ENCODE measurements at places on chromosomes 4 and X.

DNA sequence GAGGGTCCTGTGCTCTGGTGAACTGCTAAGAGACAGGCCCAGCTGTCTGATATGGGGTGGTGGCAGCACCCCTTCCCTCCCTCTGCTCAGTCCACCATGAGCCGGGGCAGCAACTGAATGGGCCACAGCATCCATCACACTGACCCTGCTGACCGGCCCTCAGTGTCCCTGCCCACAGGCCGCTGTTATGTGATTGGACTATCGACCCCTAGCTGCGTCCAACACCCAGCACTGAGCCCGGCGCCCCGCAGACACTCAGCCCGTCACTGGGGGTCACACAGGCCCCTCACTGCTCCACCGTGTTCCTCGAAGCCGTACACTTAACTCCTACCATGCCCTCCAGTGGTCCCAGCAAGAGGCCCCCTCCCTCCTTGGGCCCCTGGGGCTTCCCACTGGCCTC lies 88.8 kb upstream of the PSAPL1 start:
- no peak for DNase-seq

DNA sequence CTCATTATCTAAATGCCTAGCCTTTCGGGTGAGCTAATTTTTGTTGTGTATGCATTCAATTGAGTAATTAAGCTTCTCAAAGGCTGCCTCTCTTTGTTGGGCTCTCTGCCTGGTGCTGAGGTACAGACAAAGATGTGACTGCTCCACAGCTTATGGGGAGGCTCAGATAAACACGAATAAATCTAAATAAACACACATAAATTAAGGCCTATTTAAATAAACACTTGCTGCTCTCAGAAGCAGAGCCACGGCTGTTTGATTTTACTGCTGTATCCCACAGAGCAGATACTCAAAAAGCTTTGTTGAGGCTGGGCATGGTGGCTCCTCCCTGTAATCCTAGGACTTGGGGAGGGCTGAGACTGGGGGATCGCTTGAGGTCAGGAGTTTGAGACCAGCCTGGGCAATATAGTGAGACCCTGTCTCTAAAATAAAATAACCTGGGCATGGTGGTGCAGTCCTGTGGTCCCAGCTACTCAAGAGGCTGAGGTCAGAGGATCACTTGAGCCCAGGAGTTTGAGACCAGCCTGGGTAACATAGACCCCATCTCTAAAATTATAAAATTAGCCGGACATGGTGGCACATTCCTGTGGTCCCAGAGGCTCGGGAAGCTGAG lies 8.4 kb upstream of the CD99 start:
- no peak for DNase-seq

- DNase-seq: no peak
Measured at GRCh38 chr4:56701161-56701480, 20.0 kb upstream of the HOPX start.

DNA sequence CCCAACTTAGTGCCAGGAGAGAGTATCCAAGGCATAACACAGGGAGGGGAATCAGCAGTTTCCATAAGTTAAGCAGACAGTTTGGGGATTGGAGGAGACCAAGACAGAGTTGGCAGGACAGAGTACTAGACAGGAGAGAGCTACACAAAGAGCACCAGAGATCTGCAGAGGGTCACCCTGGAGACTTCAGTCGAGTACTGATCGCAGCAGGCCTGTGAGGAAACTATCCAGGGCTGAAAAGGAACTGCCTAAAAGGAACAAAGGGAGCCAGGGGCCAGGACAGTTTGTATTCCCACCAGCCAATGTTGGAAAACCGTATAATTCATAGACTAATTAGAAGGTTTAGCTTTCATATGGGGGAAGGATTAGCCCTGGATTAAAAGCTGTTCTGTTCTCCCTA lies 80.6 kb upstream of the ENPP6 start:
- no peak for DNase-seq

DNA sequence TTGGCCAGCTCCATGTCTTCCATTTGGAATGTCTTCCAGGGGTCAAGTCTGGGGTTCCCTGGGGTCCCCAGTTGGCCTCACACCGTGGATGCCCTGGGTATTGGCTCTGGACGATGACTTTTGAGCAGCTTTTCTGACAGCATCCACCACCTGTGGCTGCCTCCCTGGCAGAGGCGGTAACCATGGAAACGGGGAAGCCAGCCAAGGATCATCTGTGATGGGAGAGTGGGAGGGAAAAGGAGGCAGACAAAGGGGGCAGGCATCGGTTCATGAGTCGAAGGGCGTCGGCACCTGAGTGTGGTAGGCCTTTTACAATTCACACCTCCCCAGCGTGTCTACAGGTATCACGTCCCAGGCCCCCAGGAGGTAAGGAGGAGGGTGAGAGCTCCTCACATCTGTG lies 152.2 kb downstream of the ASMT start:
- DNase-seq: no peak

GRCh38 chrX:118520216-118521206 lies 24.9 kb downstream of the DOCK11 start:
- no peak for DNase-seq

GRCh38 chrX:115268421-115268820 lies 21.1 kb upstream of the LUZP4 start:
- no peak for DNase-seq

- no peak for DNase-seq
Measured at GRCh38 chrX:115023811-115024210, 6.4 kb upstream of the IL13RA2 start.

DNA sequence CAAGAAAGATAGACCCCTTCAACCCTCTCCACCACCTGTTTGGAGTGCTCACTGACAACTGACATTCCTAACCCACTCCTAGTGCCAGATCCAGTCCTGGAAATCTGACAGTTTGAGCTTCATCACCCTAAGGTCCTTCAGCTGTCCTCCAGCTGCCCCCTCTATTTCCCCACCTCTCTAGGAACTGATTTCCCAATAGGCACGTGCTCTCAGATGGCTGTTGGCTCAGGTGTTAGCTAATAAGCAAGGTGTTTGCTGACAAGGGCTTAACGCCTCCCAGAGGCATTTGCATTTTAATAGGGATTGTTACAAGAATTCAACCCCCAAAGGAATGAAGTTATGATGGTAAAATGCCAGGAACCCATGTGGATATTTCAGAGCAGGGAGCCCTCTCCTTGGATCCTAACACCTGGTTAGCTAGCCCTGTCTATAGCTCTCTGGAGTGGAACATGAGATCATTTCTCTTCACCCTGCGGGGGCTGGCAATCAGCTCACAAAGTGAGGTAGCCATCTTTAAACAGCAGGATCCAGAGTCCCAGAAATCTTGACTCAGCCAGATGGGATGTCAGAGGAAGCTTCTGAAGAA lies 348.5 kb upstream of the SFRP2 start:
- no peak for DNase-seq

GRCh38 chrX:11287505-11287904 lies 5.7 kb upstream of the AMELX start:
- no peak for DNase-seq

GRCh38 chrX:28126886-28127285 lies 145.6 kb upstream of the DCAF8L1 start:
- no peak for DNase-seq

GRCh38 chrX:153641627-153642026 lies 5.4 kb upstream of the DUSP9 start:
- DNase-seq: no peak

GRCh38 chrX:150146271-150146896 lies 208.1 kb upstream of the EOLA2 start:
- DNase-seq: peak; percentile 5
